ENCODE measurements at places on chromosomes 12 and 14. TPM values are rescaled to one million over a fixed set of nuclear protein-coding genes. Genes with fewer than 3 reads are reported as not detected.

GRCh38 chr12:93080452-93080851 is 151.4 kb upstream of the EEA1 start:
- no peak for DNase-seq

- no peak for DNase-seq
Observed at GRCh38 chr12:108820707-108821406, 36.5 kb downstream of the SSH1 start.

- no peak for DNase-seq
Observed at GRCh38 chr14:55277972-55278740, 6.9 kb downstream of the FBXO34 start.

DNA sequence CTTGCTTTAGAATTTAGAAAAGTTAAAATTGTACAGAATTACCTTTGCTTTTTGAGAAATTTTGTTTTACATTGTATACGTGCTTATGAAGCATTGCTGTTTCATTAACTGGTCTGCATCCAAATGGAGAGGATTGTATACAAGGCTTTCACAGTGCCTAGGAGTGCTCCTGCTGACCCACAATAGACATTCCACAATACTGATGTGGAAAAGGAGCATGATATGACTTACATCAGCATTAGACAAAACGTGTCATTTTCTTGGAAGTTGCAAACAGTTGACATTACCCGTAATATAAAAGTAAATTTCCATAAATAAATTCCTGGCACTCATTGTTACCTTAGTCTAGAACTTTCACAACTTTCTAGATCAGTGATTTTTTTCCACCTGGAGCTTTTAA is 1.9 kb downstream of the PRKD1 start:
- no peak for DNase-seq

DNA sequence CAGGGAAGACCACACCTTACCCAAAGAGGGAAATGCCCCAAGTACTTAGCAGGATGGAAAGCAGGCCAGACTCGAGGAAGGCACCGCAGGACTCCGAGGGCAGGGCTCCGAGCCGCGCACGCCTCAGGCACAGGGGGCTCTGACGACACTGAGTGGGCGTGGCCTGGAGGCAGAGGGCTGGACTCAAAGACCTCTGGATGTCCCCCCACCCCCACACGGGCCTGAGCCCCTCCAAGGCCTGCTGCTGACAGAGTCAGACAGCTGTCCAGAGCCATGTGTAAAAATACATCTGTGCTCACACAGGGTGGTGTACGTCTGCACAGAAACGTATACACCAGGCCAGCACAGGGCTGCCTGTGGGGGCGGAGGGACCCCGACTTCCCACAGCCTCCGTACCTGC is 1.4 kb downstream of the AKT1 start:
- DNase-seq: peak; percentile 43

DNA sequence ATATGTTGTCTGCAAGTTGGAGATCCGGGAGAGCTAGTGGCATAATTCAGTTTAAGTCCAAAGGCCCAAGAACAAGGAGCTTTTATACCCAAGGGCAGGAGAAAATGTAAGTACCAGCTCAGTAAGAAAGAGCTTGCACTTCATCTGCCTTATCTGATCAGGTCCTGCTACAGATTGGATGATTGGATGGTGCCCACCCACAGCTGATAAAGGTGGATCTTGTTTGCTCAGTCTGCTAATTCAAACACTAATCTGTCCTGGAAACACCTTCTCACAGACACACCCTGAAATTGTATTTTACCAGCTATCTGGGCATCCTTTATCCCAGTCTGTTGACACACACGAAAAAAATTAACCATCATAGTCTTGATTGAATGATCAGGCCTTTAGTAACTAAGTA is 230.7 kb upstream of the SLC16A7 start:
- no peak for DNase-seq

- no peak for DNase-seq
Observed at GRCh38 chr12:41802803-41803202, 341.9 kb downstream of the GXYLT1 start.

DNA sequence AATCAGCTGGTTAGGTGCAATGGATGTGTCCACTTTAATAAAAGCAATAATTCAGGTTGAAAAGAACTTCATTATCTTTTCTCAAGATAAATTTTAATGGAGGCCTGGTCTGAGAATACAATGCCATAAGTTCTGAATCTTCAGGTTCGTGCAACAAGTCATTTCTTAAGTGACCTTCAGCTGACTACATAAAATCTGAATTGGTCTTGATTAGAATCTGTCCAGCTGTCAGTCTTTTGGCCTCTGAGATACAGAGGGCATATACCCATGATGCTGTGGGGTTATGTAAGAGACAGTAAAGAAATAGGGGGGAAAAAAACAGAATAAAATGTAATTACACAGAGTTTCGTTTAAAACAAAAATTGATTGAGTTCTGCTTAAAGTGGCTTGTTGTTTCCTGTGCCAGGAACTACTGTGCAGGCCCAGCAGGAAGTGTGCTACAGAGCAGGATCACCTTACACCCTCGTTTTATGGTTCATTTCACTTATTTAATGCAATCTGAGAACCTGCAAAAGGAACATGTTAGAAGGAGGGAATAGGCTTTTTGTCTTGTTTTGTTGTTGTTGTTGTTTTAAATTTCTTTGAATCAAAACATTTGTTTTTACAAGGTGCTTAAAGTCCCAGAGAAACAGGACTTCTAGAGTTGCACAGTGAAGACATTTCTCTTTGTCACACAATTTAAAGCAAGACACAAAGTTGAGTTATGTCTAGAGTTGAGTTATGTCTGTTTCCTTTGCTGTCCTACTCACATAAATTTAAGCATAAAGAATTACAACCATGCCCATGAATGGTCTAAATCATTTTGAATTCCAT is 64.2 kb downstream of the LGR5 start:
- no peak for DNase-seq

DNA sequence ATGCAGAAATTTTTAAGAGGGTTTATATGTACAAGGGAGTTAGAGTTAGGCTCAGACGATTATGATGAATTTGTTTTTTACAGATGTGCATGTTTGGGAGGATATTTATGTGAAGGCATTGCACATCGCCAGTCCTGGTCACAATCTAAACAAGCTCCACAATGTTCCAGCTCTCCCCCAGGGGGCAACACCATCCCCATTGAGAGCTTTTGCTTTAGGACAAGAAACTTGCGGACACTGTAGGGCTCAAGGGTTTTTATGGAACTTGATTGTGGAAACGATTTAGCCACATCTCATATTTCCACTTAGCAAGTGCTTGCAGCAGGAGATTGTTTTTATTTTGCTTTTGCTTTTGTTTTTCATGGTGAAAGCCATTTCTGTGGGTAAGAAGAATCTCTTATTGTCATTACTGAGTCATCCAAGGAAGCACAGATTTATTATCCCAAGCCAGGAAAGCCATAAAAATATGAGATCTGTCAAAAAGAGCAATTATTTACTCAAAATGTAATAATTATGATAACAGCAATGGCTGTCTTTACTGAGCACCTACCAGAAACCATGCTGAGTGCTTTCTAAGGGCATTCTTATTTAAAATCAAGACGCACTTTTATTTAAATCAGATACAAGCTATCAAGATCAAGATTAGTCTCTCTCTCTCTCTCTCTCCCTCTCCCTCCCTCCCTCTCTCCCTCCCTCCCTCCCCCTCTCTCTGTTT is 276.7 kb upstream of the SRRM4 start:
- no peak for DNase-seq

DNA sequence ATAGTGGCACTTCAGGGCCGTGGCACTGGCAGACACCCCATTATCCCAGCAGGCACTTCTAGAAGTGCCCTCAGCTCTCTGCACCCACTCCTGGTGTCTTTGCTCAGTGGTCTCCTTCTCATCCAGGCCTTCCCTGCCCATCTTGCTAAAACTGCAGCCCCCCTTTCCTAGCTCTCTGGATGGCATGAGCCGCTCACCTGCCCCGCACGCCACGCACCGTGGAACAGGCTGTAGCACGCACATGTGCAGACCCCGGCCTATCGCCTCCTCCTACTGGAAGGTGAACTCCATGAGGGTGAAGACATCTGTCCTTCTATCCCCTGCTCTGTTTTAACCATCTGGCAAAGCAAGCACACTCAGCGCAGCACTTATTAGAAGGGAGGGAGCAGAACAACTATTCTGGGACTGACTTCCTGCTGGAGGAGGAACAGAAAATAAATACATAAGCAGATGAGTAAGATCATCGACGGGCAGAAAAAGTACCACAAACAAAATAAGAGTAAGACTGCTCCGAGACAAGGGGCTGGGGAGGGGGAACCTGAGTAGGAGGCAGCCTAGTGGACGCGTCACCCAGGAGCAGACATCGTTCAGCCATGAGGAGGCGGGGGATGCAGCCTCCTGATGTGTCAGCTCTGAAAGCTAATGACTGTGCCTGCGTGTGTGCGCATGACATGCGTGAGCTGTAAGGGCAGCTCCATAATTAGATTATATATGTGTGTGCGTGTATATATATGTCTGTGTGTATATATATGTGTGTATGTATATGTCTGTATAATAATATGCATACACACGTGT is 7.8 kb upstream of the FZD10 start:
- no peak for DNase-seq

DNA sequence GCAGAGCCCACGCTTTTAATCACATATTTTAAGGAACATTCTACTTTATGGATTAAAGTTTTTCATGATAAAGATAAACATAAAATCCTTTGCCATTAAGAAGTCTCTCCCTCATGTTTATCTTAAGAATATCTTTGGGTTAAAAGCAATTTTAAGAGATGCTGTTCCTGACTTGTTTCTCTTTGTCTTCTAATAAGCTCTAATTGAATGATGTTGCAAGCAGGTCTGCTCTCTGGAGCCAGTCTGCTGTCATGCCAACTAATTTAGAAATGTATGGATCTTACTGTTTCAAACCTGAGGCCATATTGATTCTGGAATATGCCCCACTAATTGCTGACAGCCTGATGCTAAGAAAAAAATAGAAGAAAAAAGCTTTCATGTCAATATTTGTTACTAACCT is 173.6 kb downstream of the TTC8 start:
- no peak for DNase-seq

DNA sequence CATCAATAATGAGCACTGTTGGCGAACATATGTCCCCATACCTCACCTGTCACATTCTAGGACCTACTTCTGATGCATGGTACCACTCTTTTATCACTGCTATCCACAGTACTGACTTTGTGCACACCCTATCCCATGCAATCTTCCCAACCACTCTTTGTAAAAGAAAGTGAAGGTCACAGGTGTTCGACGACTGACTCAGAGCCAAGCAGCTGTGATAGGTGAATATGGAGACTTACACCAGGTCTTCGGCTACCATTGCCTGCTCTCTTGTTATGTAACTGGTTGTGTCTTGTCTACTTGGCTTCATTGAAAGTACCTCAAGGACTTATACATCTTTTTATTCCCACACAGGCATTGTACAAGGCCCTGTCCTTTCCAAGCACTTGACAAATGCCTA is 169.0 kb downstream of the ANO2 start:
- DNase-seq: no peak

DNA sequence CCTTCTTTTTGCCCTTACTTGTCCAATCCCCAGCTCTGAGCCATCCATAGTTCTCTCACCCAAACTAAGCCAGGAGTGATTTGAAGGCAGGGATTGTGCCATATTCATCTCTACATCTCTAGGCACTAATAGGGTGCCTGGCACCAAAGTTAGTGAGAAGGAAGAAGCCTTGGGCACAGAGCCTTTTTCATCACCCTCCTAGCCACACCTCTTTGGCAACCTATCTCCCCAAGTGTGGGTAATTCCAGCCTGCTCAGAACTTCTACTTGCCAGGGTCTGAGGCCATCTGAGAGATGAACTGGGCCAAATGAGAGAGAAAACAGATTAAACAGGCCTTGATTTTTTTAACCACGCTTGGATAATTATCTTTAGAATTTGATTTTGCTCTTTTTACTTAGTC is 61.3 kb downstream of the PHLDA1 start:
- DNase-seq: no peak

GRCh38 chr12:121059031-121059898 is 20.2 kb upstream of the OASL start:
- no peak for DNase-seq

DNA sequence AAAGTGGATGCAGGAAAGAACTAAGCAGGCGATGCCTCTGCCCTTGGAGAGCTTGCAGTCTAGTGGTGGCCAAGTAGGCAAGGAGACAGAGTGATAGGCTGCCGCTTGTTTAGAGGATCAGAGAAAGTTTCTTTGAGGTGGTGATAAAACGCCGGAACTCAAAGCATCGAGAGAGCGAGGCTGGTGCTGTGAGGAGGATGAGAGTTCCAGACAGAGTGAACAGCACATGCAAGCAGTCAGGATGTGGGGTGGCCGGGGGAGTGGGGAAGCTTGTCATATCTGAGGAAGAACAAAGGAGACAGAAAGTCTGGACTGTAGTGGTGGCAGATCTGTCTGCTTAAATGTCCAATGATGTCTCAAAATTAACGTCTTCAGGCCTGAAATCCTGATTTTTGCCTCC is 319.7 kb downstream of the SNAPC1 start:
- DNase-seq: no peak

GRCh38 chr14:67447033-67447381 is 35.0 kb upstream of the PLEK2 start:
- DNase-seq: no peak

GRCh38 chr14:105846312-105846711 is 319.9 kb downstream of the TMEM121 start:
- no peak for DNase-seq

DNA sequence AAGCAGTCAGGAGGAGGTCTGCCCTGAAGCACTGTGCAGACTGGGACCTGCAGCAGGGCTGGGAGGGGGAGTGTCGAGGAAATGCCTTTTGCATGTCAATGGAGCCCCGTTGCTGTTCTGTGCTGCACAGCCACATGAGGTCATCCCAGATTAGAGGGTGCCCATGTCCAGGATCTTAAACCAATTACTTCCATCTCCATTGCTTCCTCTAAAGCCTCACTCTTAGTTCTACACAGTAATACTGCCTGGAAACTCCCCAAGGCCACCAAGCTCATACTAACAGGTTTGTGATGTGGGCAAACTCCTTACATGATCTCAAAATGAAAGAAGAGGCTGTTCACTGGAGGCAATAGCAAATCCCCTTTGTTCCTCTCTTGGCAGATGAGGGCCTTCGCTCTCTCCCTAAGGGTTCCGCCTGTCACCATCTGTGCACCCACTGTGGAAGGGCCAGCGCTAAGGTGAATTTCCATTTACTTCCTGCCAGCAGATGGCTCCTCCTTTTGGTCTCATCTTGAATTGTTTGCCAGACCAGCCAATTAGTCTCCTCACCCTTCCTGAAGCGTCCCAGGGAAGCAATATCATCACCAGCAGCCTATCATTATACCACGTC is 35.4 kb upstream of the LTA4H start:
- DNase-seq: no peak

GRCh38 chr12:13504736-13505135 is 308.2 kb downstream of the EMP1 start:
- DNase-seq: peak; percentile 33

SLC17A8 gene
- total RNA-seq: not detected

GPRC5A gene
- total RNA-seq: 9.3 TPM

AMIGO2 gene
- total RNA-seq: 68.7 TPM

SOAT2 gene
- total RNA-seq: not detected

DHRS2 gene
- total RNA-seq: 0.18 TPM

COX8C gene
- total RNA-seq: not detected

Data from foreskin keratinocyte (primary cell).